ENCODE measurements at places on chromosomes 12 and 14. TPM values are rescaled to one million over a fixed set of nuclear protein-coding genes. Genes with fewer than 3 reads are reported as not detected.

The CLEC9A gene
- polyA plus RNA-seq: not detected

- DNase-seq: no peak
Measured at GRCh38 chr12:105983622-105984320, 155.0 kb downstream of the NUAK1 start.

DNA sequence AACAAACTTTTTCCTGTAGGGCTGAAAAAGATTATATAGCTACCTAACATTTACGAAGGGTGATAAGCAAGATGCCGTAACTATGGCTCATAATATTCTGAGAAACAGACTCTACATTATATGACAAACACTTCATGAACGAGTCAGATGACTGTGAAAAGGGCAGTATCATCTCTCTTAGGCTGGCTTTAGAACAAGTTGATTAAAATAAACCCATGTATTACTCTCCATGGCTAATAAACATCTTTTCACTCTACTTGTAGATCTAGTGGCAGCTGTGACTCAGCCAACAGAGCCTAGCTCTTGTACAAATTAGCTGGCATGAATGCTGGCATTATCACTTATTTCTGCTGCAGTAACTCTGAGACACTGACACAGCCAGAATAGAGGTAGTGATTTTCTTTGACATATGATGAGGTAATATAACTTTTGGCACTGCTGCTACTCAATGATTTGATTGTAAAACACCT is 47.1 kb downstream of the SLC2A13 start:
- no peak for DNase-seq

GRCh38 chr14:89359477-89360222 is 57.4 kb downstream of the FOXN3 start:
- peak; percentile 32 for DNase-seq

- DNase-seq: no peak
Measured at GRCh38 chr14:104968541-104969401, 9.4 kb downstream of the AHNAK2 start.

DNA sequence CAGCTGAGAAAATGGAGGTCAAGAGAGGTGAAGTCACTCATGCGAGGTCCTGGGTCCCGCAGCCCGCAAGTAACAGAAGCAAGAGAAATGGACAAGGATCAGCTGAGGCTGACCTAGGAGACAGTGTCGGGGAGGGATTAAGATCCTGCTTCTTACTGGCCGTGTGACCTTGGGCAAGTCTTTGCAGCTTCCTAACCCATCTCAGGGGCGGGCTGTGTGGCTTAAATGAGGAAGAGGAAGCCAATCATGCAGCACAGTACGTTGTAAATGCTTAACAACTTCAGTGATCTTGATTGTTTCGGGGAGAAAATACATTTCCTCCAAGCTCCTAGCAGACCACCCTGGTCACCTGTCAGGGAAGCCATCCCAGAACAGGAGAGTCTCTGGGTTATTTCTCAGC is 7.1 kb upstream of the PGF start:
- DNase-seq: peak; percentile 54

- DNase-seq: no peak
Measured at GRCh38 chr12:22683131-22683530, 58.2 kb downstream of the ETNK1 start.

Data from B cell (primary cell).